Stimulated activated CD4-positive, alpha-beta T cell treated with anti-CD3 and anti-CD28 coated beads, TNF-alpha, amount 100 ng/mL, for 48 hours (primary cell): ENCODE measurements at places on chromosomes 1 and 21.

GRCh38 chr1:59218521-59219236 lies 78.2 kb upstream of the FGGY start:
- DNase-seq: no peak

DNA sequence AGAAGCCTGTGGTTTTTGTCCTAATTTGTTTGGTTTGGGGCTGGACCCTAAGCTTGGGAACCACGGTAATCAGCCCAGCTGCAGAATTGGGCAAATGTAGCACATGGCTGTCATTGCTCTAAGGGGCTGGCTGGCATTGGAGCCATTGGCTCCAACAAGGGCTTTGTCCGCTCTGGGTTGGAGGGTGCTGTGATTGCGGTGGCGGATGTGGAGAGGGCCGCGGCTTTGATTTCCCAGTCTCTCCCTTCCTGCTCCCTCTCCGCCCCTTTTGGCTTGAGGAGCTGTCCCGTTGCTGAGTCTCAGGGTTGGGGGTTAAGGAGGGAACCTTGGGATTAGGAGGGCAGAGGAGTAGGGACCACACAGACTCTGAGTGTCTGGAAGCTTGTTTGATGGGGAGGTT lies 91.7 kb upstream of the CD34 start:
- no peak for DNase-seq

- DNase-seq: no peak
Measured at GRCh38 chr1:209561532-209561931, 22.0 kb upstream of the CAMK1G start.

DNA sequence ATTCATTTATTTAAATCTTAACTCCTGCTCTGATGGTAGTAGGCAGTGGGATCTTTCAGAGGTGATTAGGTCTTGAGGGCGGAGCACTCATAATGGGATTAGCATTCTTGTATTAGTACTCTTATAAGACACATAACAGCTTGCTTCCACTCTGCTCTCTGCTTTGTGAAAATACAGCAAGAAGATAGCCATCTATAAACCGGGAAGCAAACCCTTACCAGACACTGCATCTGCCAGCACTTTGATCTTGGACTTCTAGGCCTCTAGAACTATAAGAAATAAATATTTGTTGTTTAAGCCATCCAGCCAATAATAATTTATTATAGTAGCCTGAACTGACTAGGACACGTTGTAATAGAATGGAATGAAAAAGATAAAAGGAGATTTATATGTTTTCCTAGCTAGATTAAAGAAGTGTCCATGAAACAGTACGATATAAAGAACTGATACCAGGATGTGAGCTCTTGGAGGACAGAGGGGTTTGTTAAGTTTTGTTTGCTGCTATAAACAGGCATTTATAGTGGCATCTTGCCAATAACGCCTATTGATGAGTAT lies 869.9 kb downstream of the MRPL39 start:
- DNase-seq: no peak

GRCh38 chr1:221204055-221204833 lies 325.0 kb downstream of the HLX start:
- DNase-seq: no peak

DNA sequence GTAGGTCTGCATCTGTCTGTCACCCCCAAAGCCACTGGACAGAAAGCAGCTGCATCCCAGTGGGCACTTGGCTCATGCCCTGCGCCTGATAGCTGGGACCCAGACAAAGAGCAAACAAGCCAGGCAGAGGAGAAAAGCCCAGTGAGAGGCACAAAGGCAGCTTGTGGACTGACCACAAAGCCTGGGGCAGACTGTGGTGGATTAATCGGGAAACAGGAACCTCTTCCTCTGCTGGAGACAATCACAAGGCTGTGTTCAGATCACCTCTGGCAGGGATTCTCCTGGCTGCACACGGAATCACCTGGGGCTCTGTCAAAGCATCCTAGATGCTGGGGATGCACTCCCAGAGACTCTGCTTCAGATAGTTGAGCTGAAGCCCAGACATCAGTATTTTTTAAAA lies 15.2 kb upstream of the GJB5 start:
- no peak for DNase-seq

GRCh38 chr1:1179346-1179982 lies 5.8 kb downstream of the TTLL10 start:
- DNase-seq: no peak
